ENCODE measurements at places on chromosomes 6 and 20. TPM values are rescaled to one million over a fixed set of nuclear protein-coding genes. Genes with fewer than 3 reads are reported as not detected.

GRCh38 chr6:168315596-168315995, 4.0 kb downstream of the DACT2 start:
- H3K27me3 ChIP-seq, result peaks cover 17% of the 10 kb centered on the region
- no peak for DNase-seq
- peaks cover 53% of the 10 kb centered on the region for H3K4me1 ChIP-seq
- peaks cover 6% of the 10 kb centered on the region for H3K36me3 ChIP-seq

- peaks cover 8% of the 10 kb centered on the region for H3K36me3 ChIP-seq
- DNase-seq, result no peak
- peak overlapping the region; percentile 85 for H3K27ac ChIP-seq
Measured at GRCh38 chr20:35541118-35541782, 628 bp upstream of the ERGIC3 start.

PI3 gene
- 3.7 TPM for total RNA-seq

GRCh38 chr6:15464211-15464725, 198.6 kb downstream of the DTNBP1 start:
- DNase-seq, result no peak
- peaks cover 30% of the 10 kb centered on the region for H3K4me1 ChIP-seq
- no peak overlapping the region for H3K27ac ChIP-seq
- peaks cover 27% of the 10 kb centered on the region for H3K36me3 ChIP-seq
- H3K4me3 ChIP-seq, result no peak overlapping the region

DNA sequence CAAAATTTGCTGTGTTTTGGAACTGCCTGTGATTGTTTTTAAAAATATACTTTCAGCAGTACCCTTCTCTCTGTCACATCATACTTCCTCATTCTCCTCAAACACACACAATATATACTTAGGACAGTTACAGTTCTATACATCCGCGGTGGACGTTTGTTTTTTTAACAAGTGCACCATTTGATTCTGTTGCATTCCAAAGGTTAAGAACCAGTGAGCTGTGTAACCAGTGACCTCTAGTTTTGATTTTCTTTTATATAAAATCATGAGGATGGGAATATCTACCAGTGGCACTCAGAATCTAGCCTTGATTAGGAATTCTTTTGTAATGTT, 152.8 kb downstream of the CARMIL1 start:
- DNase-seq, result no peak
- no peaks in the 10 kb centered on the region for H3K27me3 ChIP-seq
- no peak overlapping the region for H3K27ac ChIP-seq
- no peaks in the 10 kb centered on the region for H3K4me1 ChIP-seq
- H3K36me3 ChIP-seq, result no peaks in the 10 kb centered on the region

DNA sequence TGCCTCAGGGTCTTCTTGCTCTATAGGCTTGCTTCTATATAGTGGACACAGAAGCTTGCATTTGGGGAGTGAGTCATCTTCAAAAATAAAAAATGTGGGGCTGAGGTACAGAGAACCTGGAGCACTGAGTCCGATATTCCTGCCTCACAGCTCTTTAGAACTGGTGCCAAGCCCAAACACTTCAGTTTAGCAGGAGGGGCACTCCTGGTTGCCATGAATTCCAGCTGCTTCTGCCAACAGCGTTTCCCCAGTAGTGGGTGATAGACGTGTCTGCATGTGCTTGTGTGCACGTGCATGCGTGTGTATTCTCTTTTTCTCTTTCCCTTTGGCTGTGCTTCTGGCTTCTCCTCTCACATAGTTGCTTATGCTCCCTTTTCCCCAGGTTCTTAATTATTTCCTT, 11.9 kb downstream of the DNPH1 start:
- peaks cover 5% of the 10 kb centered on the region for H3K36me3 ChIP-seq
- no peak overlapping the region for H3K4me3 ChIP-seq
- H3K27me3 ChIP-seq, result no peaks in the 10 kb centered on the region
- H3K4me1 ChIP-seq, result no peaks in the 10 kb centered on the region
- no peak for DNase-seq

DNA sequence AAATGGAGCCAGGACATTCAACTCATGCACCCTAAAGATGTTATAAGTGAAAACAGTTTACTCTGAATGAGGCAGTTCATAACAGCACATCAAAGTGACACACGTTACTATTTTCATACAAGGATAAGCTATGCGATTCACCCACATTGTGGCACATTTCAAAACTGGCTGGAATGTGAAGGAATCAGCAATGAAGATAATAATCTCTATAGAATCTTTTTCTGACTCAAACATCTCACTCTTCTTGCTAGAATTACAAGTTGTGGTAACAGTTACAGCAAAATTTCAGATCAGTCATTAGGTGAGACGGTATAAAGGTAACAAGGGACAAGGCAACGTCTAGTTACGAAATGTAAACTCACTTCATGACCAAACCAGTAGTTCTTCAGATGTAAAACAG, 17.5 kb downstream of the TMEM244 start:
- no peaks in the 10 kb centered on the region for H3K36me3 ChIP-seq
- H3K4me1 ChIP-seq, result no peaks in the 10 kb centered on the region
- H3K27me3 ChIP-seq, result no peaks in the 10 kb centered on the region
- DNase-seq, result no peak

ULBP2 gene
- total RNA-seq, result not detected

GRCh38 chr6:72595812-72596211, 26.1 kb upstream of the KCNQ5 start:
- DNase-seq, result no peak
- H3K4me1 ChIP-seq, result no peaks in the 10 kb centered on the region
- no peak overlapping the region for H3K4me3 ChIP-seq
- no peaks in the 10 kb centered on the region for H3K36me3 ChIP-seq
- peaks cover 9% of the 10 kb centered on the region for H3K27me3 ChIP-seq
- H3K27ac ChIP-seq, result no peak overlapping the region

FRK gene
- total RNA-seq, result 6.2 TPM

RIMS1 gene
- total RNA-seq, result 3.7 TPM

SLC13A3 gene
- total RNA-seq, result 7.9 TPM

- no peak for DNase-seq
- H3K36me3 ChIP-seq, result no peaks in the 10 kb centered on the region
- H3K4me1 ChIP-seq, result peaks cover 8% of the 10 kb centered on the region
- H3K27me3 ChIP-seq, result peaks cover 3% of the 10 kb centered on the region
Measured at GRCh38 chr6:134537146-134537555, 219.2 kb upstream of the SGK1 start.

DNA sequence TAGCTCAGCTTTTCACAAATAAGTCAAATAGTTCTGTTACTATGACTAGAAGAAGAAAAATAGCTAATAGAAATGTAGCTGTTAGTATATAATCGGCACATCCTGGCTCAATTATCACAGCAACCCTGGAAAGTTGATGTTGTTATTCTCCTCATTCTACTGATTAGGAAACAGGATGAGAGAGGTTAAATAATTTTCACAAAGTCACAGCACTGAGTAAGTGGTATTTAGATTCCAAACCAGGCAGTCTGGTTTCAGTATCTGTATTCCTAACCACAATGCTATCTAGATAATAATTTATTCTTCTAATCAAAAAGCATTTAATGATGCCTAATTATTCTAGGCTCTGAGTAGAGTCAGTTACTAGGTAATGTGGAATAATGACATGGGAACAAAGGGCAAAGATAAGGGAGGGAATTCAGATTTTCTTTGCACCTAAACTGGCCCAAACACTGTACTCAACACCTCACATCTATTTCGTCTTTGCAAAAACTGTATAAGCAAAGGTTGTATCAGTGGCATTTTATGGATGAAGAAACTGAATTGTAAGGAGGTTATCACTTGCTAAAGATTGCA, 51.3 kb downstream of the PDE7B start:
- DNase-seq, result no peak
- no peak overlapping the region for H3K4me3 ChIP-seq
- no peaks in the 10 kb centered on the region for H3K27me3 ChIP-seq
- H3K4me1 ChIP-seq, result no peaks in the 10 kb centered on the region

DNA sequence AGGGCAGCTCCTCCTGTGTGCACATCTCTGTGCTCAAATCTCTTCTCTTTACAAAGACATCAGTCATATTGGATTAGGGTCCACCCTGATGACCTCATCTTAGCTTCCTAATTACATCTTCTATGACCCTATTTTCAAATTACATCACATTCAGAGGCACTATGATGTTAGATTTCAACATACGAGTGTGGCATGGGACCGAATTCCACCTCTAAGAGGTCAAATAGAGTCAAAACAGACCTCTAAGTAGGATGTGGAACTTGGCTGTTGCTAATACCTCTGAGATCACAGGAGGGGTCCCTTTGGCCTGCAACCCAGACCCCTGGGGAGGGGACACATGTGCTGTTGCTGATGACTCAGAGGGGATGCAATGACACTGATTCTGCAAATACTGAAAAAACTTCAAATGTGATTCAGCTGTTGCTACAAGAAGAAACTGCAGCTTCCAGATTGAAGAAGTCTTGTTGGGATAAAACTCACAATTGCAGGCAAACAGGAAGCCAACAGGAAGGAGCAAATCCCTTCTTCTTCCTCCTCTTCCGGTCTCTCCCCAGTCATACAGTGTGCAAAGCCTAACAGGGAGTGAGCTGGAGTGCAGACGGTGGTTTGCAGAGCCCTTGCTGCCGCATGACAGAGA, 216.2 kb downstream of the MYLK4 start:
- H3K36me3 ChIP-seq, result no peaks in the 10 kb centered on the region
- peaks cover 4% of the 10 kb centered on the region for H3K27me3 ChIP-seq
- DNase-seq, result no peak
- H3K4me1 ChIP-seq, result no peaks in the 10 kb centered on the region
- H3K4me3 ChIP-seq, result no peak overlapping the region
- no peak overlapping the region for H3K27ac ChIP-seq

- H3K36me3 ChIP-seq, result no peaks in the 10 kb centered on the region
- H3K27me3 ChIP-seq, result peaks cover 4% of the 10 kb centered on the region
- H3K4me3 ChIP-seq, result no peak overlapping the region
- no peak overlapping the region for H3K27ac ChIP-seq
- no peaks in the 10 kb centered on the region for H3K4me1 ChIP-seq
Measured at GRCh38 chr6:119880840-119881239, 531.3 kb upstream of the MAN1A1 start.

DNA sequence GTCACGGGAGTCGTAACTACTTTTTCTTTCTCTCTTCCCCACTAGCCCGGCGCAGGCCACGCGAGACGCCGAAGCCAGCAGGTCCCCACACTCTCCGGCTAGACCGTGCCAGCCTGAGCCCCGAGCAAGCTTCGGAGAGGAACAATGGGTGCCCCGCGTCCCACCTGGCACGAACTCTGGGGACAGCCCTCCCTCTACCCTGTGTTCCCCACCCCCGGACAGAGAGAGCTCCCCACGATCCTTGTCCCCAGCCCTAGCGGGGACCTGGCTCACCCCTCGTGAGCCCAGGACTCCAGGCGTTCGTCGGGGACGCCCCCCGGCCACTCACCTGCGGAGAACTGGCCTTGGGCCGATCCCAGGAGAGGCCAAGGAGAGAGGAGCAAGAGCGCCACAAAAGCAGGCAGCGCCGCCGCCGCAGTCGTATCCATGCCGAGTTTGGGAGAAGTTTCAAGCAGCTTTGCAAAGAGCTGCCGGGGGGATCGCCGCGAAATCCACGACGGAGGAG, 416 bp downstream of the PTPRK start:
- no peaks in the 10 kb centered on the region for H3K36me3 ChIP-seq
- DNase-seq, result peak; percentile 76
- H3K27me3 ChIP-seq, result no peaks in the 10 kb centered on the region
- H3K27ac ChIP-seq, result peak overlapping the region; percentile 97
- H3K4me3 ChIP-seq, result peak overlapping the region; percentile 99
- peaks cover 29% of the 10 kb centered on the region for H3K4me1 ChIP-seq

DNA sequence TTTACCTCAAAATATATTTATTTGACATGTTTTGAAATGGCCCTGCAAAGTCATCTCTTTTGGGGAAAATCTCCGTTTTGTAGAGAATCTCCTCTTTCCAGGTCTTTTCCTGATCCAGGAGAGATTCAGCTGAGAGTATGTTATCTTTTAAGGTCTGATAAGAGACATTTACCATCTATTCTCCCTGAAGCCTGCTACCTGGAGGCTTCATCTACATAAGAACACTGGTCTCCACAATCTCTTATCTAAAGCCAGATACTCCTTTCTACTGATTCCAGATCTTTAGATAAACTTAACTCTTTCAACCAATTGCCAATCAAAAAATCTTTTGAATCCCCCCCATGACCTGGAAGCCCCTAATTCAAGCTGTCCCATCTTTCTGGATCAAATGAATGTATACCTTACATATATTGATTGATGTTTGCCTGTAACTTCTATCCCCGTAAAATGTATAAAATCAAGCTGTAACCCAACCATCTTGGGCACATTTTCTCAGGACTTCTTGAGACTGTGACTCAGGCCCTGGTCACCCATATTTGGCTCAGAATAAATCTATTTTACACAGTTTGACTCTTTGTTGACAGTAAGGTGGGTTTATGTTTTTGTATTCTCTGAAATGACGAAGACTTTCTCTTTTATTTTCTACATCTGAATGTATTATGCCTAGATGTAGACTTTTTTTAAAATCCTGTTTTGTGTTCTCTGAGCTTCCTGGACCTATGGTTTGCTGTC, 95.5 kb downstream of the ECT2L start:
- no peaks in the 10 kb centered on the region for H3K27me3 ChIP-seq
- no peak overlapping the region for H3K4me3 ChIP-seq

GRCh38 chr20:40481743-40482458, 207.1 kb downstream of the MAFB start:
- no peak overlapping the region for H3K4me3 ChIP-seq
- peaks cover 3% of the 10 kb centered on the region for H3K27me3 ChIP-seq

DOK5 gene
- total RNA-seq, result 2.2 TPM

- DNase-seq, result no peak
- H3K27ac ChIP-seq, result no peak overlapping the region
- peaks cover 23% of the 10 kb centered on the region for H3K4me1 ChIP-seq
- no peaks in the 10 kb centered on the region for H3K27me3 ChIP-seq
Measured at GRCh38 chr20:47686545-47686944, 98.7 kb downstream of the SULF2 start.

- no peaks in the 10 kb centered on the region for H3K36me3 ChIP-seq
- H3K4me1 ChIP-seq, result peaks cover 10% of the 10 kb centered on the region
- H3K4me3 ChIP-seq, result no peak overlapping the region
- DNase-seq, result no peak
- H3K27me3 ChIP-seq, result peaks cover 7% of the 10 kb centered on the region
- no peak overlapping the region for H3K27ac ChIP-seq
Measured at GRCh38 chr6:131456565-131456964, 116.5 kb upstream of the ARG1 start.

GRCh38 chr6:9520417-9521151, 894.3 kb downstream of the TFAP2A start:
- no peaks in the 10 kb centered on the region for H3K36me3 ChIP-seq
- H3K4me3 ChIP-seq, result no peak overlapping the region
- H3K27ac ChIP-seq, result peak overlapping the region; percentile 40
- peaks cover 17% of the 10 kb centered on the region for H3K4me1 ChIP-seq
- H3K27me3 ChIP-seq, result no peaks in the 10 kb centered on the region

CLVS2 gene
- 0.62 TPM for total RNA-seq

FOXS1 gene
- not detected for total RNA-seq

DNA sequence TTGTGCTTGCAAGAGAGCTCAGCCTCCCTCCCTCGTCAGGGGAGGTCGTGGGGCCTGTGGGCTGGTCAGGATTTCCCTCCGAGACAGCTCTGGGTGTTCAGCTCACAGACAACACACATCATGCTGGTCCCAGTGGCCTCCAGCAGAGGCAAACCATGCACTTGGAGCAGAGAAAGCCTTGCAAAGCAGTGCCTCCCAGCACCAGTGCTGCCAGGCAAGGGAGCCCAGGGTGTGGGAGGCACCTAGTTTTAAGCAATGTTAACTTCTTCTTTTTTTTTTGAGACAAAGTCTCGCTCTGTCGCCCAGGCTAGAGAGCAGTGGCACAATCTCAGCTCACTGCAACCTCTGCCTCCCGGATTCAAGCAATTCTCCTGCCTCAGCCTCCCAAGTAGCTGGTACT, 34.0 kb upstream of the INSM1 start:
- H3K4me1 ChIP-seq, result no peaks in the 10 kb centered on the region
- DNase-seq, result no peak
- H3K27me3 ChIP-seq, result peaks cover 6% of the 10 kb centered on the region

GRCh38 chr6:122200440-122200839, 199.0 kb upstream of the HSF2 start:
- no peak for DNase-seq
- H3K4me1 ChIP-seq, result no peaks in the 10 kb centered on the region
- H3K4me3 ChIP-seq, result no peak overlapping the region
- no peaks in the 10 kb centered on the region for H3K27me3 ChIP-seq
- no peaks in the 10 kb centered on the region for H3K36me3 ChIP-seq

Data from type B pancreatic cell (in vitro differentiated cells).